Thymus (tissue), 14 donors: ENCODE measurements at places on chromosomes 7 and 10. TPM values are rescaled to one million over a fixed set of nuclear protein-coding genes. Genes with fewer than 3 reads are reported as not detected.

- DNase-seq = no peak
These were observed 45.6 kb upstream of the PIP4K2A start for GRCh38 chr10:22760025-22760424.

DNA sequence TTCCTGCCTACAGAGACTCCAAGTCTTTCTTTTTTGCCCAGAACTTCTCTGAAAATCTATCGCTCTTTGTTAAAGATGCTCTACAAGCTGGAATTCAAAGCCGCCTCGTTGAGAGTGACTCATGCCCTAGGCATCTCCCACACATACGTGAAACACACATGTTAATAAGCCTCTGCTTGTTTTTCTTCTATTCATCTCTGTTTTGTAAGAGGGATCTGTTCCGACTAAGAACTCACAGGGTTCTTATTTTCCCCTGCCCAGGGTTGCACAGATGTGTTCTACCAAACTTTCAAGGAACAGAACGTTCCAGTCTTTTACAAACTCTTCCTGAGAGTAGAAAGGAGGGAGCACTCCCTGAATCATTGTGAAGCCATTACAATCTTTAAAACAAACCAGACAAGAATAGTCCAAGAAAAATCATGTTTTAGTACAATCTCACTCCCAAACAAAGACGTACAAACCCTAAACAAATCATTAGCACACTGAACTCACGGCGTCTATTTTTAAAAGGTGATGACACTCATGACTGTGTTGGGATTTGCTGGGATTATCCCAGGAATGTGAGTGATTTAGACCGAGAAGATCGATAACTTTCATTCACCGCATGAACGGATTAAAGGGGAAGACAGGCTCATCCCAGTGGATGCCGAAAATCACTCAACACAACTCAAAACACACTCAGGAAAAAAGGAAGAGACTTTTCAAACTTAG lies 55.3 kb upstream of the INPP5A start:
- no peak for DNase-seq

DNA sequence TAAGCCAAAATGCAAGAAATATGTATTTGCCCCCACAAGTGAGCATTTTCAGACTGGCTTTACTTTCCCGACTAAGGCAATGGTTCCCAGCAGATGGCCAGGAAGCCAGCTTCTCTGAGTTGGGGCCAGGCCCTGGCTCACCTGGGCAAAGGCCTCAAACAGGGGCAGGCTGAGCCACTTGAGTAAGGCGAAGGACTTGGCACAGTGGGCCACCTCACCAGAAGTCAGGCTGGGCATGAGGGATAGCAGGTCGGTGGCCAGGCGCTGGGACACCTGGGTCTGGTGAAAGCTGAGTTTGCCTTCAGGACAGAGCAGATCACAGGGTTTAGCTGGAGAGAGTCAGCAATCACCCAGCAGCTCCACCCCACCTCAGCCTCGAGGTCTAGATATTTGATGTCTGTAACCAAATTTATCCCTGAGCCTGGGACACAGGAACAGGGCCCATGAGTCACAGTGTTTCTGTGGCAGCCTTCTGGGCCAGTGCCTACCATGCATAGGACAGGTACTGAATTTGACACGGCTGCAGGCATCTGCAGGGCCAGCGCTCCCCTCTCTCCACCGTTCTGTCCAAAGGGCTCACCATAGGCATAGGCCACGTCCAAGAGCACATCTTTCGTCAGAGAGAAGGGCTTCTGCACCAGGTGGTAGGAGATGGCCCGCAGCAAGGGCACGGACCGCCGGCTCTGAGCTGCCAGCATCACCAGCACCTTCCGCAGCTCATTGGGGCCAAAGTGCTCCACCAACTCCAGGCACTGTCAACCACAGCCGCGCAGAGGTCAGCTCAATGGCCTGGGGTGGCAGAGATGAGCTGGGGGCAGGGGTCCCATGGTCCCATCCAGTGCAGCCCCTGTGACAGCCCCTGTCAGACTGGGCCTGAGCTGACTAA lies 7.3 kb downstream of the TBRG4 start:
- no peak for DNase-seq

DNA sequence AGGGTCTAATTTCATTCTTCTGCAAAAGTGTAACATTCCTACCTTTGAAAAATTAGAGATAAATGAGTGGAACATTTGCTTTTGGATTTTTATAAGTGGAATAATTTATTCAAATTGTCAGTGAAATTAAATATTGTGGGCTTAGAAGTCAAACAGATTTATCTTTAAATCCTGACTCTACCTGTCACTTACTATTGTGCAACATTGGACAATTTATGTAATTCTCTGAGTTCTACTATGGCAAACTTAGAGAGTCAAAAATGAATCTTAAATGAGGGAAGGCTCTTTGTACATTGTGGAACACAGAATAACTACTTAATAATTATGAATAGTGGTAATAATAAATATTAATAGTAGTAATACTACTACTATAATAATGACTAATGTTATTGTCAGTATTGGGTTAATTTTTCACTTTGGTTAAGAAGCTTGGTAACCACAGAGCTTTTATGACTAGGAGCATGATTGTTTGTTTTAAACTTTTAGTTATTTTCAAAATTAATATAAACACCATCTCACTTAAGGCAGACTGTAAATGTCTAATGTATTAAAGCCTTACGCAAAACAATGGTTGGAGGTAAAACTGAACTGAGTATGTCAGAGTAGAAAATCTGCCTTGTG lies 70.0 kb downstream of the PRKG1 start:
- DNase-seq = no peak

PRF1 gene
- 9.1 TPM for total RNA-seq

- DNase-seq = no peak
These were observed 81.8 kb downstream of the HERPUD2 start for GRCh38 chr7:35613150-35613549.

GRCh38 chr10:6273351-6273750 lies 70.6 kb downstream of the PFKFB3 start:
- DNase-seq = no peak

DNA sequence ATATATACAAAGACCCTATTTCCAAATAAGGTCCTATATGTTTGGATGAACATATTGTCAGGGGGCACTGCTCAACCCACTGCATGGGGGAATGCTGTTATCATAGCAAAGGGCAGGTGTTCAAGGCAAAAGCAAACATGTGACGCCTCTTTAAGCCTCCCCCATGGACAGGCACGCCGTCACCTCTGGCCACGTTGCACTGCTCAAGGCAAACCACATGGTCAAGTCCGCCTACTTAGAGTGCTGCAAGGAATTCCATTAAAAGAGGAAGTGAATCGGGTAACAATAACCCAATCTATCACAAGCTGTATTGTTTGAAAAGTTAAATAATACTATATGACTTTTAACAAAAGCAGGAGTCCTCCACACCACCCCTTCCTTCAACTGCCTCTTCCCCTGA lies 8.8 kb upstream of the CALD1 start:
- DNase-seq = no peak

- DNase-seq = no peak
These were observed 50.4 kb downstream of the TCF7L2 start for GRCh38 chr10:113000442-113000841.

CADPS2 gene
- total RNA-seq = 7.4 TPM

NUB1 gene
- 69.8 TPM for total RNA-seq

- DNase-seq = no peak
These were observed 35.9 kb upstream of the PTPN12 start for GRCh38 chr7:77501192-77501515.

TMEM196 gene
- total RNA-seq = 0.05 TPM

- no peak for DNase-seq
These were observed 30.0 kb downstream of the DENND10 start for GRCh38 chr10:119133949-119134348.

IMPDH1 gene
- 11.3 TPM for total RNA-seq

- no peak for DNase-seq
These were observed 304.4 kb upstream of the NRP1 start for GRCh38 chr10:33638891-33639290.

OR6B1 gene
- not detected for total RNA-seq

DNA sequence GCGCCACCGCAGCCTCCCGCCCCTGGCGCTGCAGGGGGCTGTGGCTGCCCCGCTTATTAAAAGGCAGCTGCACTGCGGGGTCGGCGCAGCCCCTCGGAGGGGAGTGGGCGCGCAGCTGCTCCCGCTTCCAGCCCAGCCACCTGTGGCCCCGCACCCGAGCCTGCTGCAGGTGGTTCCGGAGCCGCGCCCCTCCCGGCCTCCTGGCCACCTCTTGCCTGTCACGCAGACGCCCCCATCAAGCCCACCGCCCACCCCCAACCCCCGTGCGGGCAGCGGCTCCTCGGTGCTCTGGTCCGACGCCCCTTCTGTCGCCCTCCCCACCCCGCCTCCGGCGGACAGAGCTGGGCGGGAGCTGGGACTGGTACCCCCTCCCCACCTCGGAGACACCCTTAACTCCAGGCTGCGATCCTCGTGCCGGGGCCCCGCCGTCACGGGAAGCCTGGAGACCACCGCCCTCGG lies 549 bp downstream of the CALY start:
- DNase-seq = no peak

DNA sequence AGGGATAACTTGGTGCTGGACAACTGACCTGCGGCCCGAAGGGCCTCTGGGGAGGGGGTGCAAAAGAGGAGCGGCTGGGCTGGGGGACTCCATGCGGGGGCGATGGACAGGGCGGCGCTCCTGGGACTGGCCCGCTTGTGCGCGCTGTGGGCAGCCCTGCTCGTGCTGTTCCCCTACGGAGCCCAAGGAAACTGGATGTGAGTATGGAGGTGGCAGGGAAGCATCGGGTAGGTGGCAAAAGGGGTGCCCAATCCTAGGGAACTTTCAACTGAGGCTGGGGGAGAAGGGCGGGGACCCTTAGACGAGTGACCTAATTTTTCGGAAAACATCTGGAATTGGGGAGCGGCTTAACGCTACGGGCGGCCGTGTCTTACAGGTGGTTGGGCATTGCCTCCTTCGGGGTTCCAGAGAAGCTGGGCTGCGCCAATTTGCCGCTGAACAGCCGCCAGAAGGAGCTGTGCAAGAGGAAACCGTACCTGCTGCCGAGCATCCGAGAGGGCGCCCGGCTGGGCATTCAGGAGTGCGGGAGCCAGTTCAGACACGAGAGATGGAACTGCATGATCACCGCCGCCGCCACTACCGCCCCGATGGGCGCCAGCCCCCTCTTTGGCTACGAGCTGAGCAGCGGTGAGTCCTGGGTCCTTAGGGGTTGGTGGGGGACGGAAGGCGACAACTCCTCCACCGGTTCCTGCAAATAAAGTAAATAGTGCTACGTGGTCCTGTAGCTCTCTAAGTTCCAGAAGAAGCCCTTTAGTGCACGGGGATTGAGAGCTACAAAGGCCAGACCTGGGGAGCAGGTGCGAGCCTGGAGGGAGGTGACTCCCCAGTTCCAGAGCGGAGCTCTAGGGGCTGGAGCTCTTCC lies 622 bp downstream of the WNT16 start:
- no peak for DNase-seq

SAP25 gene
- total RNA-seq = 7.7 TPM

DNA sequence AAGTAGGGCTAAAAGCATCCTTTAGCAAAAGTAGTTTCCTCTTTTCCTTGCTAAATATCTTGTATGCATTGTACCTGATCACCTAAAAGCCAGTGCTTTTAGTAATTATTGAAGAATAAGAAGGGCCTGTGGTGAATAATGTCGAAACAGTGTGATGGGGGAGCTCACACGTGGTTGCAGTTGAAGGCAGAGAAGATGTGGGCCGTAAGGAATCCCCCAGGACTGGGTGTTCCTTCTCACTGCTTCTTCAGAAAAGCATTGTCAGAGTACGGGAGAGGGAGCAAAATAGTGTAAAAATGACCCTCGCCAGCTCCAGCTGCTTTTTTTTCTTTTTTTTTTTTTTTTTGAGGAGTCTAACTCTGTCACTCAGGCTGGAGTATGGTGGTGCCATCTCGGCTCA lies 201.1 kb downstream of the NSUN6 start:
- DNase-seq = no peak

GRCh38 chr7:104059103-104059502 lies 69.6 kb upstream of the RELN start:
- DNase-seq = no peak

DNA sequence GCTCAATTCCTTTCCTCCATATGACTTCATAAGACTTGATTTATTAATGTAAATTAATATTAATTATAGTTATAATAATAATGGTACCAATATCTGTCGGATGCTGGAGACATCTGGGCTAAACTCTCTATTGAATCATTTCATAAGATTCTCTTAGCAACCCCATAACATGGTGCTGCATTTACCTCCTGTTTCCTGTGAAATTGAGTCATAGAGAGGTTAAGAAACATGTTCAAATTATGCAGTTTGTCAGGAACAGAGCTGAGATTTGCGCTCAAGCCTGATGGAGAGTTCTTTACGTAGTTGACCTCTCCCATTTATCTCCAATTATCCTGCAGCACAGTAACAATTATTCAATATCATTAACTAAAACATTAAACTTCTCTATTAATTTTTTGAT lies 621.8 kb upstream of the FZD8 start:
- DNase-seq = no peak

GRCh38 chr7:77444123-77444522 lies 28.0 kb upstream of the GSAP start:
- DNase-seq = no peak

DNA sequence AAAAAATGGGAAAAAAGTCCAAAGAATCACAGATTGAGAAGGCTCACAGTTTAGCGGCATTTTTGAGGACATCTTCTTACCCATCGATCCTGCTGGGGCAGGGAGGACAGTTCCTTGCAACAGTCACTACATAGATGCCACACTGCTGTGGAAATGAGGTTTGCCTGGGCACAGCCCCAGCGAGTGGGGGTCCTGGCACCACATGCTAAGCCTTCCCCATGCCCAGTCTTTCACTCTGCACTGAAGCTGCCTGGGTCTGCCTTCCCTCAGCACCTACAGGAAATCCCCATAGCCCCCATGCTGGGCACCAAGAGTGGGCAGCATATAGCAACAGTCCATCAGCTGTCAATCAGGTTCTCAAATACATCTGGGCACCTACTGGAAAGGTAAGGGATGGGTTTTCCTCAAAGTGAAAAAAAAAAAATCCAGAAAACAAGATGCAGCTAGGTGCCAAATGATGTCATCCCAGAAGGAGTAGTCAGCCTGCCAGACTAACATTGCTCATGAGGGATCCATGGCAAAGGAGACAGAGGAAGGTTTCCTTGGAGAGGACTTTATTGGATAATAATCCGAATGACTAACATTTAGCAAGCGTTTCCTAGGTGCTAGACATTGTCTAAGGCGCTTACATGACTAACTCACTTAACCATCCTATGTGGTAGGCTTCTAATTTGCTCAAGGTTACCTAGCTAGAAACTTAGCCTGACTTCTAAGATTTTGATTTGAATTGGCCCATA lies 125.7 kb upstream of the CXCL12 start:
- no peak for DNase-seq

- DNase-seq = no peak
These were observed 416 bp downstream of the BBS9 start for GRCh38 chr7:33129806-33130153.

GRCh38 chr7:141593134-141593533 lies 41.9 kb downstream of the AGK start:
- DNase-seq = no peak

TFR2 gene
- 0.80 TPM for total RNA-seq

LMOD2 gene
- total RNA-seq = 0.05 TPM
